CD4-positive, alpha-beta T cell treated with Interleukin-1 beta for 1 hour (primary cell): ENCODE measurements at places on chromosomes 6 and 20.

DNA sequence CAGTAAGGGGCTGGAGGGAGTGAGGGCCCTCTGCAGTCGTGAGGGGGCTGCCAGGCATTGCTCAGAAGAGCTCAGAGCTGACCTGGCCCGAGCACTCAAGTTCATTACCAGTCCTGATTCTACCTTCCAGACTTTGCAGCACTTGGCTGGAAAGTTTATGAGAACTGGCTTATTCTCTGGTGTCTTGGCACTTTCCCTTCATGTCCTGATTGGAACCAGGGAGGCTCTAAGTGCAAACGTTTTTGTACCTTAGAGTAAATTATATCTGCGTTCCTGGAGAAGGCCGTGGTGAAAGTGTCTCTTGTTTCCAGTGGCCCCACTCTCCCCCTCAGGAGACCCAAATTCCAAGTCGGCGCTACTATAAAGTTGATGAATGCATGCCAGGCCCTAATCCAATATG lies 402.3 kb downstream of the CDC5L start:
- no peak for DNase-seq

DNA sequence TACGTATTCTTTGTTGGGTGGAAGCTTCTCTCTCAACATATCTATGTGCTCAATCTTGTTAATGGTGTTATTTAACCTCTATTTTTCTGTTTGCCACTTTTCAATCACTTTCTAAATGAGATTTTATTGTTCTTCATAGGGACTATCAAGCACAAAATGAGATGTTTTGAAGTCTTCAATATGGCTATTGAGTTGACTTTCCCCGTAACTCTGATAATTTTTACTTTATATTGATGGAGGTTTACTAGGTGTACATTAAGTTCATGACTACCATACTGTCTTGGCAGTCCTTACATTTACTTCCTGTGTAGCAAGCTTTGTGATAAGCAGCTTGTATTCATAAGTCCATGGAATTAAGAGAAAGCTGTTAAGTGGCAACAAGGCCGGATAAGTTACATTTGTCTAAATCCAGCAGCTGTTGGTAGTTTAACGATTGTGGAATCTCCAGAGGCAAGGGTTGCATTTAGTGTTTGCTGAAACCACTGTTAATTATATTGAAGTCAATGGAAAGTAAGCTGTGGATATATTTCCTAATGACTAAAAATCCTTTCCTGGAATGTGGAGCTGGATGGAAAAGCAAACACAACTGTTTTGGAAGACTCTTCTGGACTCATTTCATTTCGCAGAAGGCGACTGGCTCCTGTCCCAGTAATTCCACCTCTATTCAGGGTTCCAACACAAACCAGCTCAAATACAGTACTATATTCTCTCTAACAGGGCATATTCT lies 57.3 kb upstream of the SMIM29 start:
- no peak for DNase-seq

DNA sequence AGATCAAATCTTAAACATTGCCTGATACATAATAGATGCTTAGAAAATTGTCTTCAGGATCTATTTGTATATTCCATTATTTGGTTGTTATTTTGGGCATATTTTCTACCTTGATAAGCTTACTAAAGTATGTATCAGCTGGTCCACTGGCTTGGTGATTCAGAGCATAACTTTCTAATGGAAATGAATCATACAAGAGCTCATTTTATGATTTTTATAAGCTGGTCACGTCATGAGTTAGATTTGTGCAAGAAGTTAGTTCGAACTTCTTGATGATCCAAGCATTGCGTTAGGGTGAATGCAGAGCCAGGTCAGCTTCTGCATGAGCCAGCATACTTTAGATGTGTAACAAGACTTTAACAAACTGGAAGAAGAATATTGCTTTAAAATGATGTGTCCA lies 144.5 kb upstream of the FLRT3 start:
- DNase-seq, result no peak

DNA sequence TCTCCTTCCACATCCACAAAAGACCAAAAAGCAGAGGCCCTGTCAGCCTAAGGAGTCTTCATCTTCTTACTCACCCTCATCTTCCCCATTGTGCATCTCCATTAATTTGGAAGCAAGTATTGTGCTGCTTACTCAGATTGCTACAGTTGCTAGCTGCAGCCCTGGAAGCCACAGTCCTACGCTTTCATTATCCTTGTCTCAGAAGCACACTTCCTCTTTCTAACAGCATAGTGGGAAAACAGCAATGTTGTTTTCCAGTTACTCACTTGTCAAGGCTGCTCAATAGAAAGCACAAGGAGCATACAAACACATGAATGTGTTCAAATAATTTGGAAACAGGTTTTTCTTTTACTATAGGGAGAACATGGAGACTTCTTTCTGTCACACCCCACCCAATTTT lies 76.6 kb upstream of the RBM24 start:
- no peak for DNase-seq

- DNase-seq, result no peak
Observed at GRCh38 chr20:24662752-24663365, 193.4 kb downstream of the SYNDIG1 start.

GRCh38 chr6:38580030-38580429 lies 59.7 kb downstream of the BTBD9 start:
- no peak for DNase-seq
